ENCODE measurements at places on chromosomes 3 and 15.

DNA sequence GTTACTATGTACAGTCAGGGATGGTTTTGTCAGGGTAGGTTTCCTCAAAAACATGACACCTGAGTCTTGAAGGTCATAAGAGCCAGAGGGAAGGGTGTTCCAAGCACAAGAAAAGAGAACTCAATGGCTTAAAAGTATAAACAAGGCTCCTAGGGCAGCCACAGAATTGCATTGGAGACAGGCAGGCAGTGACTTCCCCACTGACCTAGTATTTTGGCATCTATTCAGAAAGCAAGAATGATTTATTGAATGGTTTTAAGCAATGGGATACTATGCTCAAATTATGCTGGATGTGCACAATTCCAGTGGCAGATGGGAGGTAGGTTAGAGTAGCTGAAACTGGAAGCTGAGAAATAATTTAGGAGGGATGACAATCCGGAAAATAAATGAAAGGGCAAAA, 54.0 kb downstream of the TSC22D2 start:
- DNase-seq: no peak

- no peak for DNase-seq
Observed at GRCh38 chr3:134985864-134986715, 191.0 kb downstream of the EPHB1 start.

DNA sequence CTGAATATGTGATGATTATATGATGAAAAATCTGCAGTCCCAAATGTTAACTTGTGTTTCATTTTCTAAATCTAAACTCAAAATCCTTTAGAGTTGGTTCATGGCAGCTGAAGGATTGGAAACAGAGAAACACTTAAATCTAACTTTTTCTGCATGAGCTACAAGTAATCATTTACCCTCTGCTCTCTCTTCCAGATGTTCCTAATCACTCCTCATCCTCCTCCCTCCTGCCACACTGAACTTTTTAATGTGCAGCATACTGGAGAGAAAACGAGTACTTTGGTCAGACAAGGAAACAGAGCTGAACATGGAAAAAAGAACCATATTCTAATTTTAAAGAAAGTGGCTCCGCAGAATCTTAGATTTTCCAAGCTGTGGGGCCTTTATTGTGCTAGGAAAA, 321.2 kb upstream of the COL8A1 start:
- no peak for DNase-seq

DNA sequence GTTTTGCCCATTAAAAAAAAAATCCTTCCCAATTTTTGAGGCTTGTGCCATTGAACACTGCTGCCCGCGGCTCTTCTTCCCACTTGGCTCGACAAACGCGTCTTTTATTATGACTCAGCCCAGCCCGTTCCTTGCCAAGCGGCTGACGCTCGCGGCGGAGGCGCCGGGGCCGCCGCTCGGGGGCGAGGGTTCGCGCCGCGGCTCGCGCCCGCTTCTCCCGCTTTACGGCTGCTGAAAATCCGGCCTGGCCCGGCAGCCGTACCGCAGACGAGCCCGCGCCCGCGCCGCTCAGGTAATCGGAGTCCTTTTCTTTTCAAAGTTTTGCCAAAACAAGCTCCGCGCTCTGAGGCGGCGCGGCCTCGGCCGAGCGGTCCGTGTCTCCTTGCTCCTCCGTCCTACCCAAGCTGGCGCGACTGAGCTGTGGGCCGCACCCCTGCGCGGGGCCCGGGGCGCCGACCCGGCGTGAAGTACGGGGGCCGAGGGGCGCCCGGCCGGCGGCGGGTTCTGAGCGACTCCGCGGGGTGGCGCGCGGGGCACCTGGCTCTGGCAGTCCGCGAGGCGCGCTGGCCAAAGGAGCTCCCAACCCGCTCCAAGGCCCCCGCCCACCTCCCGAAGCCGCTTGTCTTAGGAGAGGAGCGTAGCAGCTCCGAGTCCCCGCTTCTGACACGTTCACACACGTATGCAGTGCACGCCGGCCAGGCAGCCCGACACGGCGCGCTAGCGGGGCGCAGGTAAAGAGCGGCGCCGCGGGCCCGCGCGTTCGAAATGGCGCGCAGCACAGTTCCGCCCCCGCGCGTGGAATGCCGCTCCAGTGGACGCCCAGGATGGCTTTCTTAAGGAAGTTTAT, 418.2 kb upstream of the NAALADL2 start:
- DNase-seq: peak; percentile 87

DNA sequence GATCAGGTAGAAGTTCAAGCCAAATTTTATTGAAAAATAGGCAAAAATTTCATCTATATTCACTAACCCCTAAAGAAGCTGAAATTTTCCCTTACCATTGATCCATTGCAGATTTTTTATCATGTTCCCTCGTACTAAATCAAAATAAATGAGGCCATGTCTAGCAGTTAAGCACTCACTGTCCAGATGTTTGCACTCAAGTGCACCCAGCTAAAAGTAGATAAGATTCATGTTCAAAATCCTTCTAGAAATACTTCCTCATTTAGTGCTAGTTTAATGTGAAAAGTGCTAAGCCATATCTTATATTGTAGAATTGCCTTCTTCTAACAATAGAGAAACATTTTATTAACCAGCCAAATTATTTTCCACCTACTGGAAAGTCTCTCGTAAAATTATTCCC, 164.7 kb upstream of the UBE2E2 start:
- DNase-seq: no peak

GRCh38 chr15:82018201-82018600, 27.6 kb downstream of the MEX3B start:
- no peak for DNase-seq

- no peak for DNase-seq
Observed at GRCh38 chr3:32239307-32240158, 1.1 kb downstream of the CMTM8 start.

- DNase-seq: no peak
Observed at GRCh38 chr15:100806157-100806556, 73.5 kb upstream of the ALDH1A3 start.

DNA sequence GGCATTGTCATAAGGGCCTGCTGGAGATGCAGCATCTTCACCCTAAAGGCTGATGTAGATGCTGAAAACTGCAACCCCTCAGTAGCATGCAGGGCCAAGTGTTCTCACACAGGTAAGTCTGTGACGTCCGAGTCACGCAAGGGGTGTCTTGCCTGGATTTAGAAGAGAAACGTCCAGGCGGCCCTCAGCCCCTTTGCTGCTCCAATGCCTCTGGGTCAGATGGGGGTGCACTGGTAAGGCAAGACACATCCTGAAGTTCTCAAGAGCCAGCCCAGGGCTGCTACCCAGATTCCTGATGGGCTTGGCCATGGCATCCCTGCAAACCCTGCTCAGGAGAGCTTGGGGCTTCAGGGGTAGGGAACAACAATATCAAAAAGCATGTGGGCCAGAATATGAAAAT, 25.4 kb downstream of the ONECUT1 start:
- DNase-seq: no peak
